ENCODE measurements at places on chromosomes 5 and 9.

- DNase-seq: no peak
Observed at GRCh38 chr5:2482778-2483177, 268.7 kb downstream of the IRX2 start.

GRCh38 chr9:83012168-83012921 lies 50.6 kb downstream of the RASEF start:
- no peak for DNase-seq

DNA sequence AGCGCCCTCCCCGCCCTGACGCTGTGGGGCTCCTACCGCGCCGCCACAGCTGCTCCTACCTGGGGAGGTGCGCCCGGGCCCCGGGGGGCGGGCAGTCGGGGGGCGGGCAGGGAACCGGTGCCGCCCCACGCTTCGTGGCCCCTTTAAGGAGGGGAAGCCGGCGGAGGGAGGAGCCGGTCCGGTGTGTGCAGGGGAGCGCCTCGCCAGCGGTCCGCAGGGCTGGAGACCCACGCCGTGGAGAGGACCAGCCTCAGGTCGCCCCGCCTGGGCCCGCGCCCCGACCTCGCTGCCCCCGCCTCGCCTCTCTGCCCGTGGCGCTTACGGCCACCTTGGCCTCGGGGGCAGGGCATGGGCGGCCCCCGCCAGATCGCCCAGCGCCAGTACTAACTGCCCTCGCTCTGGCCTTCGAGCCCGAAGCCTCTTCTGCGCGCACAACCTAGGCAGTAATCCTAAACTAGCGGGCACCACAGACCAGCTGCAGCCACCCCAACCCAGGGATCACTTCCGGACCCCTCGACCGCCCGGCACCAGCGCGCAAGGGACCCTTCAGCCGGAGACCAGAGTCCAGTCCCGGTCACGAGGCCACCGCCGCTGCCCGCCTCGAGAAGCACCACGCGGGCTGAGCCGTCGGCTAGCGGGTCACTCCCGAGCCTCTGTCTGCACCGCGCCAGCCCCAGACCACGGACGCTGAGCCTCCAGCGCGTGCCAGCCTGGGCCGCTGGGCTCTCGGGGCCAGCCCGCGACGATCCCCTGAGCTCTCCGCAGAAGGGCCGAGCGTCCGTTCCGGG lies at the start of gene FOXE1:
Gene FOXE1 (plus strand): TSS at position 171 of the 788 bp plus-strand sequence. CDS start 689 bp downstream, outside the sequence.
- DNase-seq: peak; percentile 60

GRCh38 chr5:115565233-115565632 lies 20.7 kb upstream of the FEM1C start:
- DNase-seq: no peak

DNA sequence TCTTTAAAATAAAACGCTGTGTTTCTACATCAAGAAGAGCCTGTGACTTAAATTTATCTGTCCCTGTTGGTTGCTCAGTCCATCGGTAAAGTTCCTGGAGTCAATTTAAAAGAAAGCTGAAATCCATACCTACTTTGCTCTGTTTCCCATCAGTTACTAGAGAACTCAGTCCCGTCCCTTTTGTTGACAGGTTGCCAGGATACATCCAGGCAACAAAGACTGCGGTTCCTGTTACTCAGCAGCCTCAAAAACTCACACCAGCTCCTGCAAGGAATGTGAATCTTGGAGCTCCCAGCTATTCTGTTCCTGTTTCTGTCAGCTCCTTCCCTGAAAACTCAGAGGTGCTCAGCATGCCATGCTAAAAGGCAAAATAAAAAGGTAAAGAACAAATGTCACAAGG lies at the start of gene ZNF474:
Gene ZNF474 (plus strand): TSS at position 241 of the 400 bp plus-strand sequence. CDS start 22,445 bp downstream, outside the sequence.
- DNase-seq: peak; percentile 90

DNA sequence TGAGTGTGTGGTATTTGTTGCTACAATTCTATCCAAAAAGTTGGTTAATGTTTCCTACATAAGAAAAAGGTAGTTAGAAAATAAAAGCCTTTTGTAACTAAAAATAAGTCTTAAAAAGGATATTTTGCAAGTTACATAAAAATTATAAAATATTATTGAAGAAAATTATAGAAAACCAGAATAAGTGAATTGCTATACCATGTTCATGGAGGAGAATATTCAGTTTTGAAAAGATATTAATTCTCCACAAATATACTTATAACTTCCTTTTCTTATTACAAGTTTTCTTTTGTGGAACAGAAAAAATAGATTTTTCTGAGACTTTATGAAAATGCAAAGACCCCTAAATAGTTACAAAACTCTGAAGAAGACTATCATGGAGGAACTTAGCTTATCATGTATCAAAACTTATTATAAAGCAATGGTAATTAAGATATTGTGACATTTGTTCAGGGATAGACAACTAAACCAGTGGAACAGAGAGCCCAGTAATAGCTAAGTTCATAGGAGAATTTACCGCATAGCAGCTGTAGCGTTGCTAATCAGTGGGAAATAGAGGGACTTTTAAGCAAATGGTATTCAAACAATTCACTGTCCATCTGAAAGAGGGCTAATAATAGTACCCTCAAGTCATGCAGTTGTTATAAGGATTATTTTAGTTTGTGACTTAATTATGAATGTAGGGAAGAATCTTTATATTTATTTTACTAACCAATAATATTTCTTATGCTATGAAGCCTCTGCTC lies 515.2 kb upstream of the ZNF608 start:
- no peak for DNase-seq

- no peak for DNase-seq
Observed at GRCh38 chr5:32975656-32976375, 264.7 kb downstream of the NPR3 start.
